ENCODE measurements at places on chromosomes 7 and 10.

GRCh38 chr10:102603946-102604345, 40.3 kb upstream of the TRIM8 start:
- DNase-seq = no peak

- no peak for DNase-seq
These were observed 128.7 kb downstream of the INSYN2A start for GRCh38 chr10:127067542-127068194.

DNA sequence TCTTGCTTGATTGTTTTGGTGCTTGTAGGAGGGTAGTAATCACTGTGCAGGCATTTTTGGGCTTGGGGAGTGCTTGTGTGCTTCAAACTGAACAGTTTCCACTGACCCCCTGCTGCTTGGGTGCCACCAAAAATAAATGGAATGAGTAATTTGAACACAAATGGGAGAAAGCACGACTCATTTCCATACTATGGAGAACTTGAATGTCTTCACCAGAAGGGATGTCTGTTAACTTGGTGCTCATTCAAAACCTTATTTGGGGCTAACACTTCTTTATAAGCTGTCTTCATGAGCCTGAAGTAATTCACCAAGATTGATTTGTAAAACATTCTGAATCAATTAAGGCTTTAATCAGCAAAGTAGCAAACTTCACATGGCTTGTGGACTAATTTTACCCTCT, 560.3 kb downstream of the SDK1 start:
- DNase-seq = no peak

- DNase-seq = no peak
These were observed 35.0 kb downstream of the CCDC146 start for GRCh38 chr7:77157446-77157845.

- DNase-seq = no peak
These were observed 318.2 kb downstream of the EXOC4 start for GRCh38 chr7:133571076-133571475.

GRCh38 chr7:94996369-94996768, 89.0 kb downstream of the PPP1R9A start:
- DNase-seq = no peak

- no peak for DNase-seq
These were observed 178.1 kb downstream of the PTEN start for GRCh38 chr10:88041243-88042159.

DNA sequence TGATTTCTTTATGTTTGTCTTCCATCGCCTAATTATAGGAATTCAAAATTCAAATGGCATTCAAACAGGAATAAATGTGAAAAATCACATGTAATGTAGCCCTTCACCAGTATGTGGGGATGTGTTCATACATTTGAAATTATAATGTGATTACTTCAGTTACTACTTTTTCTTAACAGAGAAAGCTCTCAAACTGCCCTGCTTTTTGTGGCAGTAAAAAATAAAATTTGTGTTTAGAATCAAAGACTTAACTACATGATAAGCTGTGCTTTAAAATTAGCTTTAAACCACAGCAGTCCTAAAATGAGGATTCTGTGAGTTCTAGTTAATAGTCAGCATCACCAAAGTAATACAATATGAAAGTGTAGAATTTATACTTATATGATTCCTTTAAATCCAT, 7.8 kb upstream of the HERC4 start:
- DNase-seq = no peak

- no peak for DNase-seq
These were observed 8.9 kb downstream of the SFTPD start for GRCh38 chr10:79939969-79940368.

DNA sequence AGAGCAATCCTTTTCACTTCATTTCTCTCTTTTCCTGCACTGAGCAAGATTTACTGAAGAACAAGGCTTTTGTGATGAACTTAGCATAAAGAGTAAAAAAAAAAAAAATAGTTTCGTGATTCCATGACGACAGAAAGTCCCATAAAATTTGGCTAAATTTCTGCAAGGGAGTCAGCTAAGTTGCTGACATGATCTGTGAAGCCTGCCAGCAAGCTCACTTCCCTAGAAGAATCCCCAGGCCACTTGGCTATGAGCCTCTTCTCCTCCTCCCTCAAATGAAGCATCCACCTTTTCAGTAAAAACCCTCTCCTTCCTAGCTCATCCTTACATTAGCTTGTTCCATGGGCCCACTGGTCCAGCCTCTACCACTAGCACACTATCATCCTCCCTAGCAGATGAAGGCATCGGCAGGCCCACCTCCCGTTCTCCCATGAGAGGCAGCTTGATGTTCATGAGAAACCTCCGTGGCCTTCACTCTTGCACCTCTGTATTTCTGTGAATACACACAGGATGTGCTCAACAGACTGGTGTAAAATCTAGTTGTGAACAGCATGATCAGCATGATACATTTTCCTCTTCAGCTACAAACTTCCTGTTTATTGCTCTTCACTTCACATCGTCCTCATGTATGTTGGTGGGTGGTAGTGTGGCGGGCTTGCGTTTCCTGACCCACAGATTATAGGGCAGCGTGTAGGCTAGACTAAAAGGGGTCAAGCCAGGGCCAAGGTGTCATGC, 30.9 kb downstream of the GIMAP8 start:
- no peak for DNase-seq

DNA sequence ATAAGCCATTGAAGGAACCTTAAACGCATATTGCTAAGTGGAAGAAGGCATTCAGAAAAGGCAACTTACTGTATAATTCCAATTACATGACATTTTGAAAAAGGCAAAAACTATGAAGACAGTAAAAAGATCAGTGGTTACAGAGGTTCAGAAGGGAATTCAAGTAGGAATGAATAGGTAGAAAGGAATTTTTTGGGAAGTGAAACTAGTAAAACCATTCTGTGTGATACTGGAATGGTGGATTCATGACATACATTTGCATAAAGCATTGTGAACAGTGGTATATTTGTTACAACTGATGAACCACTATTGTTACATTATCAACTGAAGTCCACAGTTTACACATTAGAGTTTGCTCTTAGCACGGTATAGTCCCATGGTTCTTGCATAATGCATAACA, 114.2 kb upstream of the GPR22 start:
- no peak for DNase-seq

DNA sequence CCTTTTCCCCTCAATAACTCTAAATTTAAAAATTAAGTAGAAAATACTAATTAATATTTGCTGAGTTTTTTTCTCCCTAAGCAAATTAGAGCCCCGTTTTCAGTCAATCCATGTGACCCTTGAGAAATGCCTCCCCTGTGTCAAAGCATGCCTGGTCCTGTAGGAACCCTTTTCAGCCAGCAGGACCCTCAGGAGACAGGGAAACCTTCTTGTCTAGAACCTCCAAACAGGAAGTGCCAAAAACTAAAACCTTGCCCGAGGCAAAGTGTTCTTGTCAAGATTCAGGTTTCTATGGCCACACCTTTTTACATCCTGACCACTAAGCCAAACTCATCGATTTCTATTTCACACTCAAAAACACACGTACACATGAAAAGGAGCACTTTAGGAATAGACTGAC, 60.1 kb upstream of the NFE2L3 start:
- DNase-seq = no peak
